Activated T-helper 1 cell treated with anti-CD3 and anti-CD28 coated beads, Interleukin-2, amount 50 U/mL, for 16 hours (primary cell): ENCODE measurements at places on chromosomes 5 and 9.

GRCh38 chr5:91424638-91425436 lies 41.7 kb upstream of the ARRDC3 start:
- no peak for DNase-seq

DNA sequence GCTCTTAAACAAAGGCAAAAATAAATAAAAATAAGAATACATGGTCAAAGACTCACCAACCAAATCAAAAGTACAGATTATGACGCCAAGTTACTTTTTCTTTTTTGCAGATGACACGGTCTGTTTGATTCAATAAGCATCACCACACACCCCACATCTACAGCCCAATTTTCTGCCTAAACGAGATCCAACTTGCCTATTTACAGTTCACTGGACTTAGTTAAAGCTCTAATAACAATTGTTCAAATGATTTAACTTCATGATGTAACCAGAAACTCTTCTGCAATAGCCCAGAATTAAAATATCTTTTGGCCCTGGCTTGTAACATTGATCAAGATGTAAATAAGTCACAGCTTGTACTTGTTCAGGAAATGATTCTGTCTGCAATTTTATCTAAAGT lies 590.3 kb upstream of the C9orf72 start:
- no peak for DNase-seq

DNA sequence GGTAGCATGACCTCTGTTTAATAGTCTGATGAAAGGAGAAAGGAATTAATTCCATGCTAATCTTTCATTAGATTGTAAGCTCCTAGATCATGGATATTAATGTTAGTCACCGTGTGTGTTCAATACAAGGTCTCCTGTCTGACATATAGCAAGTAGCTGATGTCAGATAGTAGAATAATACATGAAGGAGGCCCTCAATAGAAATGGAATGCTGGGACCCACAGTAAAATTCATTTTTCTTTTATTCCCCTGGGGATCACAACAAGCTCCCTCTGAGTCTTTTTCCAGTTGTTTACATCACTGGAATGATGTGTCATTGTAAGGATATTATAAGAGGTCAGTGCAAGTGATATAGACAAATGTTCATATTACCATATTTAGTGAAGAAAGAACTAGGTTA lies 240.3 kb upstream of the TRPC7 start:
- DNase-seq = no peak

GRCh38 chr9:16501141-16501540 lies 369.3 kb downstream of the BNC2 start:
- no peak for DNase-seq

GRCh38 chr5:136032564-136032963 lies 3.8 kb downstream of the TGFBI start:
- no peak for DNase-seq

- no peak for DNase-seq
Observed at GRCh38 chr9:29062446-29062845, 1489.2 kb upstream of the C9orf72 start.

DNA sequence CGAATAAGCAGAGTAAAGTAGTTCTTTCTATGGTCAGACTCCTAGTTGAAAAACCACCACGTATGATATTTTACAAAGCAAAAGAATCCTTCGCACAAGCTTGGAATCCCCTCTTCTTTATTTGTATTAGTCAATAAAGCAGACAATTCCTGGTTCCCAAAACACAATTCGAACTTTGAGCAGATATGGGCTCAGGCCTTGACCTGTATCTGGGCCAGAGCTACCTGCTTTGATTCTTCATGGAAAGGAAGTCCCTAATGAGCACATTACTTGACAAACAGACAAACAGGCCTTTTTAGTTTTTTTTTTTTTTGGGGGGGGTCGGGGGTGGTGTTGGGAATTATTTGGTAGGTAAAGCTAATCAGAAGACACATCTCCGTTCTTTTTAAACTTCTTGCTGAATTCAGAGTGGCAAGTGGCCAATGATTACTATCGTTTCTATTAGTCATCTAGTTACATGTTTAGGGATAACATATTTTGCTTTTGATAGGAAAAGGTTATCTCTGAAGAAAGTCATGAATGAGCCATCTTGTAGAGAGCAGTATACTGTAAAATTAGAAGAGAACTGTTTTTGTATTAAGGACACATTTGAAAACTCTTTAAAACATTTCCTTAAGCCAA lies 116.6 kb upstream of the HMHB1 start:
- DNase-seq = no peak

- no peak for DNase-seq
Observed at GRCh38 chr5:178203670-178204181, 607 bp upstream of the HNRNPAB start.

- no peak for DNase-seq
Observed at GRCh38 chr5:74414228-74414627, 226.3 kb downstream of the ENC1 start.

DNA sequence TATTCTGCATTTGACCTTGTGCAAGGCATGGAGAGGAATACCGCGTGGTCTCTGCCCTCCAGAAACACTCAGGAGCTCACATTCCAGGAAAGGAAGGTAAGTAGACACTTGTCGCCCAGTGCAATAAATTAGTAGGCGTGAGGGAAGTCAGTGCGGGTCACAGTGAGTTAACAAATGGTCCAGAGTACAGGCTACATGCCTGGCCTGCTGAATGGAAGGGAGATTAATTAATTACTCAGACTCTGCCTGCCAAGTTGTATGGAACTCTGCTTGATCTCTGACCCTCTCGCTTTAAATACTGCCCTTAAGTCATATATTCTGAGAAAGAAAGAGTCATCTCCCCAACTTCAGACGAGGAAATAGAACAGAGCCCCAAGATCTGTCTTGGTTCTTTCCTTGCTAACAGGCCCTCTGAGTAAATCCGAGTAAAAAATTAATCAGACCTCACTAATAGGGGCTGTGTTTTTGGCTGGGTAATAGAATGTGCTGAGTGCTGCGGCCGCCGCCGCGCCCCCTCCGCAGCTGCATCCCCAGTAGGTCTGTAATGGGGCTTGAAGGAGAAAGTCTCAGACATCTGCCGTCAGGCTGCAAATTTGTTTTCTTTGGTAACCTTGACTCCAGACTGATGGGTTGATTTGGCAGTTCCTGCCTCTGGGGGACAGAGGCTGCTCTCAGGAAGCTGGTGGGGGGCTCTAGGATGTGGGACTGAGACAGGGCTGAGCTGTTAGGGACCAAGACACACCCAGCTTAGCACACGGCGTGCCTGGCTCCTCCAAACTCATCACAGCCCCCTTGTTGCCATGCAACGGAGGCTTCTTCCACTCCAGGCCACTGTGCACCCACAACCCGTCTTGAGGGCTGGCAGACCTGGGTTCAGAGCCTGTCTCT lies 144.4 kb downstream of the NSG2 start:
- no peak for DNase-seq

DNA sequence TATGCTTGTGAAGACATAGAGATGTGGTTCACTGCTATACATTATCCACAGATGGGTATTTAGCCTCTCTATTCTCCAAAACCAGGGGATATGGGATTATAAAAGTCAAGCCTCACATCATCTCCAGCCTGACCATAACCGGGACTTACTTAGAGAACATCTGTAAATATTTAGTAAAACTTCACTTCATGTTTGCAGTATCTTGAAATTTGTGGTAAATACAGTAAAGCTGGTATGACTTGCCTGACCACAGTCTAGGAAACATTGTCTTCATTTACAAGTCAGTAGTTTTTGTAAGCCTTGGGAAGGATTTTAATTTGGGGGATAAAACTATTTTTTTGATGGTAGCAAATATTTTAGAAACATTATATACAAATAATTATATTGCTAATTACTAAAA lies 64.2 kb downstream of the MAST4 start:
- DNase-seq = no peak

DNA sequence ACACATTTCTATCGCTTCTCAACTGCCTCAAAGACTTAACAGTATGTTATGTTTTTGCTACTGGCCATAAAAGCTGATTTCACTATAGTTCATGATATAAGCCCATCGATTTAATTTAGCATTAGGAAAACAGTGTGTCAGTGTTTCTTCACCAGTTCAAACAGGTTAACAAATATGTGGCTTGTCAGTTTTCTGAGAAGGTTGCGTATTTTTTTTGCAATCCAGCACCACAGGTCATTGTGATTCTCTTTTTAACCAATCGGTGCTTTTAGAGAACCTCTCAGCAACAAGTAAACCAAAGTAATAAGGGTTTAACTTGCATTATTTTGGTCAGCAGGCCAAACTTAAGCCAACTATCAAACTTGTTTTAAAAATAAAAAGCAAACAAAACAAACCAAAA lies 409.6 kb downstream of the NFIB start:
- no peak for DNase-seq

- DNase-seq = no peak
Observed at GRCh38 chr5:175288048-175288621, 155.8 kb downstream of the DRD1 start.

- DNase-seq = no peak
Observed at GRCh38 chr5:152288499-152288898, 116.6 kb downstream of the NMUR2 start.

DNA sequence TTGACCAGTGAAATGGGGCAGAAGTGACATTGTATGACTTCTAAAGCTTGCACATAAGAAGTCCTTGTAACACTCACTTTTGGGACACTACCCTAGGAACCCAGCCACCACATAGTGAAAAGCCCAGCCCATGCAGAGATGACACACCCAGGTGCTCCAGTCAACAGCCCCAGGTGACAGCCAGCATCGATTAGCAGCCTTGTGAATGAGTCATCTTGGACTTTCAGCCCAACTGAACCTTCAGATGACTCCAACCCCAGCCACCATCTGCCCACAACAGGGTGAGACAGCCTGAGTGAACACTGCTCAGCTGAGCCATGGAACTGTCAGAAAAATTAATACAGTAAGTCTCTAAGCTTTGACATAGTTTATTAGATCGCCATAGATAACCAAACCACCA lies 458.6 kb downstream of the ZSWIM6 start:
- no peak for DNase-seq

DNA sequence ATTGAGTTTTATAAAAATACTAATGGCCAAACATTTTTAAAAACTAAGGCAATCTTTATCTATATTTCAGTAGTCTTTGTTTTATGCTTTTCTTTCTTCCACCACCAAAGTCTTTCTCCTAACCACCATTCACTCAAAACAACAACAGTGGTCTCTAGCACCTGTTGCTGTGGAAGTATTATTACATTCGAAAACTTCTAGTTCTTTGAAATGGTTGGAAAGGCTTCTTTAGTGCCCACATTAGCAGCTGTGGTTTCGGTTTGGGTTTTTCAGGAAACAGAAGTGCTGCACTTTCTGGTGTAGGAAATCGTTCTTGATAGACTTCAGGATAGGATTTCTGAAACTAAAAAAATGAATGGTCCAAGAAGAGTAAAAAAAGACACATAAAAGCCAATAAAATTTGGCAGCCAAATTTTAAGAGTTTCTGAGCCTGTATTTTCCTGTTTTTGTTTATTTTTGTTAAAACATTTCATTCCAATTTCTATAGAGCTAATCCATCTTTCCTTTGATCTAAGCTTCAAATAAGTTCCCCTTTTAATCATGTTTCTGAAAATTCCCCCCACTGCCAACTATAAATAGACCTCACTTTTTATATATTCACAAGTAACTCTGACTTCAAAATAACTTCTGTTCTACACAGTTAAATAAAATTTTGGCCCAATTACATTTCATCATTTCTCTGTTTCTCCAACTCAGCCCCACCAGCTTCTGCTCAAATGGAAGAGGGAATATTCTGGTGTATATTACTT lies 102.2 kb downstream of the DEPDC1B start:
- DNase-seq = no peak

DNA sequence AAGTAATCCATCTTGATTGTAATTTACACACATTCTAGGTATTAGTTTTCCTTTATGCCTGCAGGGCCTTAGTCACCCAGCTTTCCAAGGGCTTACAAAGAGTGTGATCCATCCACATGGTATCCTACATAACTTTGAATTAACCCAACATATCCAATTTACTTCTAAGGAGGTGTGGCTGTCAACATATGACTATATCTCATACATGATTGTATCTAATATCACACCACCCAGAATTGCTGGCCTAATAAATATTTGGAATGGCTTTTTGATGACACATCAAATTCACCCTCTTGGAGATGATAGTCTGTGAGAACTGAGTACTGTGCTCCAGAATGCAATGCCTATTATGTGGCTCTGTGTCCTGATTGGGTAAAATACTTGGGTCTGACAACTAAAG lies 363.3 kb upstream of the GRIN3A start:
- no peak for DNase-seq

- no peak for DNase-seq
Observed at GRCh38 chr9:17229945-17230560, 95.2 kb downstream of the CNTLN start.

- DNase-seq = no peak
Observed at GRCh38 chr5:171363846-171364245, 23.8 kb upstream of the NPM1 start.

DNA sequence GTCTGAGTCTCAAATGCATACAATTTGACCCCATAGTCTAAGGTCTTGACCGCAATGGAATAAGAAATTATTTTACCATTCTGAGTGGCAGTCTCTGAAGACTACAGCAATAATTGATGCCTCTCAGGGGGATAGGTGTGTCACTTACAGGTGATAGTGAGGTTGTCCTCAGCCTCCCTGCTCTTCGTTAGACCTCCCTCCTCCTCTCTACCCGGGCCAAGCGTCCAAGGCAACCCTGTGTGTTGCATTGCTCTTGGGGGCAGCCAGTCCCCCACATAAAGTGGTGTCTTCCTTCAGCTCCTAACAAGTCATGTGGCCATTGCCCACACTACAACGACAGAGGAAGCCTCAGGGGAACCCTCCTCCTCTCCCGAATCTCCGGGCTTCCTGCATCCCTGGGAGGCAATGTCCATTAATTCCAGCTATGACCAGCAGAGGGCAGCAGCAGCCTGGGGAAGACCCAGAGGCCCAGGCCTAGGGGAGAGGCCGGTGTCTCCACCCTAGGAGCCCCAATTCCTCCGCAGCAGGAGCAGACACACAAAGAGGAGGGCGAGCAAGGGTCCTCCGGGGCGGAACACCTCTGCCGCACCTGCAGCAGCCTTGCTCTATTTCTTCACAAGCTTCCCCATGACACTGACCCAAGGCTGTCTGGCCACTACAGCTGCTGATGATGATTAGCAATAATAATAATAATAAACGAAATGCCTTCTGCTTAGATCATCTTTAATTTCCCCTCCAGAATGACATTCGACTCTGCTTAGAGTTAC lies 134.8 kb downstream of the KCNIP1 start:
- DNase-seq = peak; percentile 32

GRCh38 chr5:180129291-180130190 lies 58.0 kb upstream of the RNF130 start:
- no peak for DNase-seq

GRCh38 chr5:167801999-167802398 lies 489.4 kb upstream of the WWC1 start:
- DNase-seq = no peak

- DNase-seq = no peak
Observed at GRCh38 chr9:13524245-13524644, 244.8 kb upstream of the MPDZ start.

GRCh38 chr5:101877451-101877850 lies 418.6 kb downstream of the SLCO4C1 start:
- no peak for DNase-seq
